ENCODE measurements at places on chromosomes 6 and 20.
A peak's percentile ranks its signal among the peaks of the same experiment; 100 is the strongest.

DNA sequence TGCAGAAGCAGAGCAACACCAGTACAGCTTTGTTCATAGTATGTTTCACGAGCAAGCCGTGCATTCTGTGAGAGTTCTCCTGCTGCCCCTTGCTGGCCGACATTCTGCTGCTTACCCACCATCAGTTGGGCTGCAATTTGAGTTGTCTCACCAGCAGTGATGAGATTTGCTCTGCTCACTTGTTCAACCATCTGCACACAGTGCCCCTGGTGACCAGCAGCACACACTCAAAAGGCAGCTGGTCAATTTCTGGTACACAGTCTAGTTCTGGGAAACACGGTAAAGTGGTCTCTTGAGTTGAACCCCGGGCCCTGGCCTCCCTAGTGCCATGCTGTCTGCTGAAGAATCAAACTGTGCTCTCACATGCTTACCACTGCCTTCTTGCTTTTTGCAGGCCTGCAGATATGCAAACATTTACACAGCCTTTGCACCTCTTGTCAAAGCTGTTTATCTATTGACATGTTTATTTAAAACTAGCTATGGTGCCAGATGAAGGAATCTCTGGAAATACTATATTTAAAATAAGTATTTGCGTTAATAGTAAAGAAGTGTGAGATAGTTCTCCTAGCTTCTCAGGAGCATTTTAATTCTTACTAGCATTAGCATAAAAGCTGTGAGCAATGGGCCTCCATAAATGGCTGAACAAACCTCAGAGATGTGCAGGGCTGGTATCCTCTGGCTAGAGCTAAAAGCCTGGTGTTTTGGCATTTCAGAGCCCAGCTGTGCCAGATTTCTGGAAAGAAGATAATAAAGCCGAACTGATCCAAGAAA is 234.3 kb downstream of the ARHGAP18 start:
- DNase-seq = no peak

GRCh38 chr6:166614171-166614583 is 12.9 kb downstream of the RPS6KA2 start:
- peak; percentile 67 for DNase-seq

GRCh38 chr6:146200176-146200575 is 171.3 kb downstream of the GRM1 start:
- no peak for DNase-seq

- DNase-seq = no peak
These were observed 995.3 kb downstream of the PHF3 start for GRCh38 chr6:64630901-64631300.

GRCh38 chr6:130206479-130206878 is 16.3 kb downstream of the SAMD3 start:
- DNase-seq = no peak

DNA sequence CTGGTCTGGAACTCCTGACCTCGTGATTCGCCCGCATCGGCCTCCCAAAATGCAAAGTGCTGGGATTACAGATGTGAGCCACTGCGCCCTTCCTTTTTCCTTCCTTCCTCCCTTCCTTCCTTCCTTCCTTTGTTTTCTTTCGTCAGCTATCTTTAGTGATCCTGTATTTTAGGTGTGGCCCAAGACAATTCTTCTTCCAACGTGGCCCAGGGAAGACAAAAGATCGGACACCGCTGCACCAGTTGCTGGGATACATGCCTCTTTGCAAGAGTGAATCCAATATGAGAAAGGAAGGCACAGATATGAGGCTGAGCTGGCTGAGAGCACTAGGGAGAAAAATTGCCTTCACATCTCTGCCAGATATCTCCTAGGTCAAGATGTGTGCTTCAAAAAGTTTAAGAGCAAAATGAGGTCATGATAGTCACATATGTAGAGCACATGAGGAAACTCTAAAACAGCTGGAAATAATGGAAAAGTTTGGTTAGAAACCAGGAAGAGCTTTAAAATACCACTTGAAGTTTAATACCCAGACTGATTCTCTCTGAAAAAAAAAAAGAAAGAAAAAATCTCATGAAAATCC is 41.8 kb downstream of the OR2B2 start:
- DNase-seq = no peak

GRCh38 chr6:116924245-116924644 is 47.2 kb downstream of the RFX6 start:
- no peak for DNase-seq

GRCh38 chr6:96015518-96016333 is at the start of gene FUT9:
TSS of gene FUT9 (plus strand) at chr6:96015974. CDS start at chr6:96203156, 187,182 bp downstream.
- no peak for DNase-seq

GRCh38 chr6:50549475-50549874 is 163.9 kb upstream of the TFAP2D start:
- no peak for DNase-seq

- DNase-seq = no peak
These were observed 180.6 kb downstream of the FOXA2 start for GRCh38 chr20:22403632-22404361.

- no peak for DNase-seq
These were observed 2.1 kb downstream of the CTSZ start for GRCh38 chr20:59004763-59005522.

GRCh38 chr6:105920071-105920470 is 166.1 kb upstream of the PRDM1 start:
- no peak for DNase-seq

DNA sequence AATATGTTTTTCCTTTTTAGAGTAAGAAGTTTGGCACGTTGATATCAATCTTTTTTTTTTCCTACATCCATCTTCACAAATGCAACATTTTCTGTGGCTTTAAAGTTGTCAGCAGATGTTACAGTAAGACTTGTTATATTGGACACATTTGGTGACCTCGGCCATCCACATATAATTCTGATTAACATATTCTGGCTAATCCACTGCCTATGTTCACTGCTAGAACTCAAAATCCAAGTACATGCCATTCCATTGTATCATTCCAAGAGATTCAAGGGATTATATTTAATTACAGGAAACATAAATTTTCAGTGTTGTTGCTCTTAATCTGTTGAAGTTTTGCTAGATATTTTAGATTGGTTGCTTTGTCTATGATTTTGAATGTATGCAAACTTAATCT is 367.6 kb downstream of the TENT5A start:
- no peak for DNase-seq

DNA sequence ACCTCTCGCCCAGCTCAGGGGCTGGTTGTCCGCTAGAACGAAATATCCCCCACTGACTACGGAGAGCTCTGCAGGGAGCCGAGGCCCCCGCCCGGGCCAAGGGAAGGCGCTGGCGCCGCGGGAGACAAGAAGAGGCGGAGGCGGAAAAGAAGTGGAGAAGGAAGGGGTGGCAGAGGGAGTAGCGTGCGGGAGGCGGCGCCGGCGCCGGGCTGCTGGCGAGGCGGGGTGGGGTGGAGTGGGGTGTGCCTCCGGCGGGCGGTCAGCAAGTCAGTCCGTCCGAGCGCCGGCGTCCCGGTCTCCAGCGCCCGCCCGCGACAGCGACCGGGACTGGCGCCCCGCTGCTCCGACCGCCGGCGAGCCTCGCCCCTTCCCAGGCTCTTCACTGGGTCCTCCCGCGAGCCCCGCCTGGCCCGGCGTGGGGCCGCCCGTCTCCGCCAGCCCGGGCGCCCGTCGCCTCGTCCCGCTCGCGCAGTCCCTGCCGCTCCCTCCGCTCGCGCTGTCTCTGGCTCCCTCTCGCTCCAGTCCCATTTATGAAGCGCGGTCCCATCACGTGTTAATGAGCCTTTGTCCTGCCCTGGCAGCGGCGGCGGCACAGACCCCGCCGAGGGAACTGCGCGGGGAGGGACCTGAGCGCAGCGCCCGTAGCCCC is at the start of gene CNR1:
Gene CNR1 (minus strand): TSS at position 504 of the 649 bp plus-strand sequence. CDS start 21,073 bp downstream, outside the sequence.
- DNase-seq = no peak

DNA sequence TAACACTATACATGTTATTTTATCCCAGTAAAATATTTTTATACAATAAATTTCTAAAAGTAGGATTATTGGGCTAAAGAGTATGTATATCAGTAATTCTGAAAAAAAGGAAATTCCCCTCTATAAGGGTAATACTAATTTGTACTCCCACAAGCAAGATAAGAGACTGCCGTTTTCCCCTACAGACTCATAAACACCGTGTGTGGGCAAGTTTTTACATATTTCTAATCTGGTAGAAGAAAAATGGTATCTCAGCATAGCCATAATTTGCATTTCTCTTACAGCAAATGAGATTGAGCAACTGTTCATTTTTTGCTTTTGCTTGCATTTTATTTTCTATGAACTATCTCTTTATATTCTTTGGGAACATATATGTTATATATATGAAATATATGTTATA is 26.0 kb upstream of the MYMX start:
- no peak for DNase-seq

- no peak for DNase-seq
These were observed 39.6 kb downstream of the CDH22 start for GRCh38 chr20:46268662-46269061.

DNA sequence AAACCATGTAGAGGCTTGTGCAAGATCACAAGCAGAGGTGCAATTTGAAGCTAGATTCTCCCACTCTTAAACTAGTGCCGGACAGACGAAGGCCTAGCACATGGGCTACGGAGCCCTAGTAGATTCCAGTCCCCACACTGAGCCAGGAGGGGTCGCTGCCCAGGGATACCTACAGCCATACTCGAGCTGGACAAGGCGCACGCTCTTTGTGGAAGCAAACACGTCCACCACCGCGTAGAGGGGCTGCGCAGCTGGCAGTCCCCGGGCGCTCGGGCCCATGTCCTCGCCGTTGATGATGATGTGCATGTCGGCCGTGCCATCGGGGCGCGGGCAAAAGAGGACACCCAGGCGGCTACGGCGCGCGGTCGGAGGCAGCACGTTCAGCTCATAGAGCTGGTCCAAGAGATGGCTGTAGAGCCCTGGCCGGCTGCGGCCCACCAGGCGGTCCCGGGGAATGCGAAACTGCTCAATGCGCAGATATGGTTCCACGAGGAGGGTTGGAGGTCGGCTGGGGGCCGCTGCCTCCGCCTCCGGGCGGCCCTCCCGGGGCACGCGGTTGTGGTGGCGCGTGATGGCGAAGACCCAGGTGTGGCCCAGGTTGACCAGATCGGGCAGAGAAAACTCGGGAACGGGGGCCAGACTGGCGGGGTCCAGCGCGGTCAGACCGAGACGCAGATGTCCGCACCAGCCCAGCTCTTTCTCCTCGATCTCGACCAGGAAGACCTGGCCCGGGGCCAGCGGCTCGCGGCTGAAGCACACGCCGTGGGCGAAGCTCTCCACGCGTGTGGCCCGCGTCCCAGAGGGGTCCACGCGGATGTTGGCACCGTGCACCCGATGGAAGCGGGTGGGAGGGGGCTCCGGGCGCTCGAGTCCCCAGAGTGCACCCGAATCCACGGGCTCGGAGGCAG is 677 bp downstream of the NEURL2 start:
- no peak for DNase-seq

DNA sequence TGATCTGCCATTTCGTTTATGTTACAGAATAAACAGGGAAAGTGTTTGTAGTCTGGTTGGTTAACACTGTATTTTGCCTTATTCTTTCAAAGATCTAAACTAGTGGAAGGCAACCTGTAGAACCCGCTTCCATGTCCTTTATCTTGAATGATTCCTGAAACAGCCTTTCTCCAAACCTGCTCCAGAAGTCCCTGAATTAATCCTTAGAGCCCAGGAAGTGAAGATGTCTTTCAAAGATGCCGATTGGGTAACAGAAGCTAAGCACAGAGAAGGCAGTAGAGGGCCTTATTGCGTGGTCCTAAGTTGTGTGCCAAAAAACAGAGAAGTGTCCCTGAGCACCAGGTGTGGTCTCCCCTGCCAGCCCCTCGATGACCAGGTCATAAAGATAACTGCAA is 19.2 kb upstream of the ZSCAN16 start:
- no peak for DNase-seq

DNA sequence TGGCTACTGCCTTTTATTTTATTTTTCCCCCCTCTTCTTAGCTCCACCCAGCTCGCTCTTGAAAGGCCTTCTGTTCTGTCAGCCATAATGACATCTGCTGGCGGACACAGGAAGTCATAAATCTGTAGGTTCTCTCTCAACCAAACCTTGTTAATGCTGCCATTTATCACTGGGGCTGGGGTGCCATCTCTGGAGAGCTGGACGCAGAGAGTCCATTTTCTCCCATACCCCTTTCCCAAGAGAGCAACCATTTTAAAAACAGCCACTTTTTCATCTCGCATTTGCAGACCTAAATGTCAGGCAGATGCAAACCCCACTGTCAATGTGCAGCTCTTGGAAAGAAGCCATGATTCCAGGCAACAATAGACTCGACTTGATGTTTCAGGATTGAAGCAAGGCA is 13.0 kb upstream of the TSHZ2 start:
- no peak for DNase-seq

DNA sequence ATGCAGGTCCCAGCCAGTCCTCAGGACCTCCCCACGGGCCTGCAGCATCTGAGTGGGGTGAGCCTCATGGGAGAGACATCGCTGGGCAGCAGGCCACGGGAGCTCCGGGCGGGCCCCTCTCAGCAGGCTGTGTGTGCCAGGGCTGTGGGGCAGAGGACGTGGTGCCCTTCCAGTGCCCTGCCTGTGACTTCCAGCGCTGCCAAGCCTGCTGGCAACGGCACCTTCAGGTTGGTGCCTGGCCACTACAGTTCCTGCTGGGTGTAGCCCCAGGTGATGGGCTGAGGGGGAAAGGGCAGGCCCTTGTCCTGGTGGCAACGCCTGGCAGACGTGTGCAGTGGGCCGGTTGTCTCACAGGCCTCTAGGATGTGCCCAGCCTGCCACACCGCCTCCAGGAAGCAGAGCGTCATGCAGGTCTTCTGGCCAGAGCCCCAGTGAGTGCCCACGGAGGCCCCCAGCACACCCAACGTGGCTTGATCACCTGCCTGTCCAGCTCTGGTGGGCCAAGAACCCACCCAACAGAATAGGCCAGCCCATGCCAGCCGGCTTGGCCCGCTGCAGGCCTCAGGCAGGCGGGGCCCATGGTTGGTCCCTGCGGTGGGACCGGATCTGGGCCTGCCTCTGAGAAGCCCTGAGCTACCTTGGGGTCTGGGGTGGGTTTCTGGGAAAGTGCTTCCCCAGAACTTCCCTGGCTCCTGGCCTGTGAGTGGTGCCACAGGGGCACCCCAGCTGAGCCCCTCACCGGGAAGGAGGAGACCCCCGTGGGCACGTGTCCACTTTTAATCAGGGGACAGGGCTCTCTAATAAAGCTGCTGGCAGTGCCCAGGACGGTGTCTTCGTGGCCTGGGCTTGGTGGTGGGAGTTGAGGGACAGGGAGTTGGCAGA is 787 bp upstream of the TNFRSF6B start:
- DNase-seq = no peak

GRCh38 chr6:147065786-147066185 is 138.4 kb upstream of the STXBP5 start:
- no peak for DNase-seq

DNA sequence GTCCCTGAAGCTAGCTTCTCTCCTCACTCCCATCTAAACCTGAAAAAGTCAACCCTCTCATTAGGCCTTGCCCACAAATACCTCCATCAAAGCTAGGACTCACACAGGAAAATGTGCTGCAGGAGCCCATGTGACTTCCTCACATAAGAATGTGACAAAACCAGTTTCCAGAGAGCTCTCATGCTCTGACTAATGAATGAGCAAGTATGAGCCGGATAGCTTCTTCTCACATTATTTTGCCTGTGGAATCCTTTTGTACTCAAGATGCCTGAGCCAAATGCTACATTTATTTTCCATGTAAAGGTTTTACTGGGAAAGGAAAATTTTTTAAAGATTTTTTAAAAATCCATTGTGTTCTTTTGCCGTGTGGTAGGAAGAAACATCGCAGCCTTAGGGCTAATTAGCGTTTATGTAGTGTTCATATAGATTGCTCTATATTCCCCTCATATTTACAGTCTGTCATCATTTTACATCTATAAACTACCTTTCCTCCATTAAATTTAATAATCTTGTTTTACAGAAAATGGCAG is 68.6 kb upstream of the CCN6 start:
- no peak for DNase-seq
